ENCODE measurements at places on chromosomes 7 and 10.

- no peak for DNase-seq
Observed at GRCh38 chr10:96287392-96288105, 16.2 kb upstream of the BLNK start.

GRCh38 chr10:113384181-113384580 lies 168.7 kb upstream of the HABP2 start:
- DNase-seq: no peak

GRCh38 chr7:84701524-84702306 lies 485.1 kb downstream of the SEMA3D start:
- DNase-seq: no peak

DNA sequence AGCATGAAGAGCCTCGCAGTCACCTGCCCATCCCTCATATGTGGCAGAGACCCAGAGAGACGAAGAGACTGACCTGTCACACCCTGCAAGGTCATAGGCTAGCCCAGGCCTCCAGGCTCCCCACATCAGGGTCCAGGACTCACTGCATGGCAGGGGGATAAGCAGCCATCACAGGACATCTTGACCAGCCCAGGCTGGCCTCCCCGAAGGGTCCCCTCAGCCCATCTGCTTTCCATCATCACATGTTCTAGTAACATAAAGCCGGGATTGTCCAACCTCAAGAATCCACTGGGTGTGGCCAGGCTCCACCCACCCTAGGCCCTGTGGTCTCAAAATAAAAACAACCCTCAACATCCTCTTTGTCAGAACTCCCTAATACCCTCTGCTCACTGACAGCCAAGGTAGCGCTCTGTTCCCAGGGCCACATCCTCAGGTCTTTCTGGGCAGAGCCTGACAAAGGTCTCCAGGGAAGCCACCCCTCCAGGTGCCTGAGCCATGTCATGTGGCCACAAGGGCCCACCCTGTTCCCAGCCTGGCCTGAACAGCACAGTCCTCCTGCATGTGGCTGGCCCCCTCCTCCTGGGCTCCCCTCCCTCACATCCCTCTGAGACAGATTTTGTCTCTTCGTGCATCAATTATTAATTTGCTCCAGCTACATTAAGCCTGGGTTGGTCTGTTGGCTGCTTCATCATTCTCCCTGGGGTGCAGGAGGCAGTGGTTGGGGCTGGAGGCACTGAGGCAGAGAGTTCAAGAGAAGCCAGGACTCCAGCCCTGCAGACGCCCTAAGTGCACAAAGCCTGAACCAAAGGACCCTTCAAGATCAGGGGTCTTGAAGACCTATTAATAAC lies 131.8 kb upstream of the UNC5B start:
- DNase-seq: no peak

DNA sequence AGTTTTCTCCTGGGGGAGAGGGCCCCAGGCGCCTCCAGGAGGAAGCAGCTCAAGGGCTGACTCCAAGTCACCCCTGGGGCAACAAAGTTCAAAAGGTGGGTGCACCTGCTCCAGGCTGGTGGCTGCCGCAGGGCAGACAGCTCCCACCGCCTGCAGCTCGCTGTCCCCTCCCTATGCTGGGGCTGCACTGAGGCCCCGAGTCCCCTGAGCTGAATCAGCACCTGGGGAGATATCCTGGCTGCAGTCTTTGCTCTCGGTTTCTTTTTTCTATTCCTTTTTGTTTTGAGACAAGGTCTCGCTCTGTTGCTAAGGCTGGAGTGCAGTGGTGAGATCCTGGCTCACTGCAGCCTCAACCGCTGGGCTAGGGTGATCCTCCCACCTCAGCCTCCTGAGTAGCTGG lies 183.4 kb downstream of the DNAJB6 start:
- no peak for DNase-seq

DNA sequence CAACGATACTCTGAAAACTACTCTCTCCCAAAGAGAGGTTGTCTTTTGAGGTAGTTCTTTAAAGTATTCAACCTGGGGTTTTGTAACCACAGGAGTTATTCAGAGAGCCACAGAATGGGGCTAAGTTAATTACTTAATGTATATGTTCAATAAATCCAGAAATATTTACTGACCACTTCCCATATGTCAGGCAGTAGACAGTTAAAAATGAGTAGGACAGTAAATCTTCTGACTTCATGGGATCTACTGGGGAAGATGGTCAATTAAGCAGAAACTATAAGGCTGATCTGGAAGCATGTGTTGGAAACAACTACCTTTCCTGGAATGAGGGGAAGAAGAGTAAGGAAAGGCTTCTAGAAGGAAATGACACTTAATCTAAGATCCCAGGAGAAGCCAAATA lies 167.7 kb downstream of the MAGI2 start:
- DNase-seq: no peak

DNA sequence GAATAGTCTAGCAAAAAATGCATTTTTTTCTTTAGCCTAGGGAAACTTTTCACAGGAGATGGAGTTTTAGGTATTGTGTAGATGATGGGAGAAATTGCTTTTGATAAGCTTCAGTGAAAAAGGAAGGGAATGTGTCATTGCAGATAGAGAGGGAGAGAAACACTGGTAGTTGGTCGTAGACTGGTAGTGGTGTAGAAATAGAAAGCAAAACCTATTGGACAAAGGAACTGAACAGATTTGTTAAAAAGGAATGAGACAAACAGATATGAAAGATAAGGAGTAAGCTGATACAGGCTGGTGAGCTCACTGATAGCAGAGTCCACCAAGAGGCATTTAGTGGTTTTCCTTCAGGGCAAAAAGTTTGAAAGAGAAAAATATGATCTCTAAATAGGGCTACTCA lies 94.3 kb downstream of the ZEB1 start:
- no peak for DNase-seq

DNA sequence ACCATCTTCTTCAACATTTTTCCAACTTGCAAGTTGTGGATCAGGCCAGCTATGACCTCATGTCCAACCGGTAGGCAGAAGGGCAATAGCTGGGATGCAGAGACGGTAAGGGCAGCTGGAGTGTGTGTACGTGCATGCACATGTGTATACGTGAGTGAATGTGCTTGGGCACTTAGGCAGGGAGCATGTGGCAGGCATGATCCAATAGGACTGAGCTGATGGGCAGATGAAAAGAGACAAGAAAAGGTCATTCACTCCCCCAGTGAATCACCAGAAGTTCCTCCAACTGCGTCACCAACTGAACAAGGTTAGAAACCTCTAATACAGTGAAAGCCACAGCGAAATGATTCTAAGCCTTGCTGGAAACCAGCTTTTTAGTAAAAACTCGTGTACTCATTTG lies 176.1 kb downstream of the FGFR2 start:
- DNase-seq: no peak

DNA sequence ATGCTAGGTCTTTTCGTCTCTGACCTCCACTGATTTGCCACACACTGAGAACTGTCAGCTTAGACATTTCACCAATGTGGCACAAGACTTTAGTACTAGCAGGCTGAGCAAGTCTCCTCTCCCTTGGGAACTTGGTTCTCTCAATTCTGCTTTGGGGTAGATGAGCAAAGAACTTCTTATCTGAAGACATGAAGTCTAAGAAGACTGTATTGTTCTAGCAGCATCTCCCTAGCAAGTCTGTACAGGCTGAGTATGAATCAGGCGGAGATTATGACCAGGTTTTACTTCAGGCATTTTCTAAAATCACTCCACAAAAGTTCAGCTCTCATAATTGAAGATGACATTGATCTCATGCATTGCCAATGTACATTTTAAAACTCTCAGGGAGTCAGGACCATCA lies 23.8 kb upstream of the STN1 start:
- no peak for DNase-seq

- no peak for DNase-seq
Observed at GRCh38 chr7:44678471-44679179, 70.0 kb upstream of the ZMIZ2 start.

GRCh38 chr10:108598831-108599230 lies 1324.5 kb downstream of the XPNPEP1 start:
- no peak for DNase-seq

DNA sequence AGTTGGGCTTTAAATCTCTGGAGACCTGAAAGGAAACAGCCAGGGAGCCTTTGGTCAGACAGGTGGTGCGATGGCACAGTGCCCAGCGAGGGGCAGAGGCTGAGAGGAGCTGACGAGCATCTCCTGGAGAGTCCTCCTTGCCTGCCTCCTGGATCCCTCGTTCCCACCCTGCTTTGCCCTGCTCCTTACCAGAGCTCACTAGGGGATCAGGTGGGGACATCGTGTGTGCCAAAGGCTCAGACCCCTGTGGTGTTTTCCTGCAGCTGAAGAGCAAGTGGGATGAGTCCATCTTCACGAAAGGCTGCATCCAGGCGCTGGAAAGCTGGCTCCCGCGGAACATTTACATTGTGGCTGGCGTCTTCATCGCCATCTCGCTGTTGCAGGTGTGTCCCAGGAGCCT lies 21.8 kb upstream of the SH2D4B start:
- DNase-seq: no peak

DNA sequence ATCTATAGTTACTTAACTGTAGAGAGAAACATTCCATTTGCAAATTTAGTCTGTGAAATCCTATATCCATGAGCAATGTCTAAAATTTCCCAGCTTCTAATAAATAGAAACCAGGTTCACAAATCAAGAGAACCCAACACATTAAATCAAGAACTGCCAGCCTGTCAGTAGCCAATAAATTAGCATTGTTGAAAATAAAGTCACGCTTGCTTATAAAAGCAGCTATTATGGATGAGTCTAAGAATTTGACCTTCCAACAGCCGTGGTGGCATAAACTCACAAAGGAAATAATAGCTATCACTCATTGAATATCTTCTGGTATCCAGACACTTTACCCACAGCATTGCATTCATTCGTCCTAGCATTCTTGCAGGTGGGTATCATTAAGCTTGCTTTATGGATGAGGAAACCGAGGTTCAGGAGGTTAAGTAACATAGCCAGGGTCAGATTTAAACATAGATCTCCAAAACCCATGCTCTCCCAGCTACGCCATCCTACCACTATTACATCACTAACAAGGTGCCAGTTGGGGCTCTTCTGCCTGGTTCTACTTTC lies 260.1 kb upstream of the YAE1 start:
- DNase-seq: no peak

- no peak for DNase-seq
Observed at GRCh38 chr7:50145801-50146338, 52.8 kb upstream of the ZPBP start.

- no peak for DNase-seq
Observed at GRCh38 chr10:45373576-45374349, at the start of gene ALOX5. Gene ALOX5 (plus strand): TSS chr10:45374216. CDS start chr10:45374280, 64 bp downstream.

DNA sequence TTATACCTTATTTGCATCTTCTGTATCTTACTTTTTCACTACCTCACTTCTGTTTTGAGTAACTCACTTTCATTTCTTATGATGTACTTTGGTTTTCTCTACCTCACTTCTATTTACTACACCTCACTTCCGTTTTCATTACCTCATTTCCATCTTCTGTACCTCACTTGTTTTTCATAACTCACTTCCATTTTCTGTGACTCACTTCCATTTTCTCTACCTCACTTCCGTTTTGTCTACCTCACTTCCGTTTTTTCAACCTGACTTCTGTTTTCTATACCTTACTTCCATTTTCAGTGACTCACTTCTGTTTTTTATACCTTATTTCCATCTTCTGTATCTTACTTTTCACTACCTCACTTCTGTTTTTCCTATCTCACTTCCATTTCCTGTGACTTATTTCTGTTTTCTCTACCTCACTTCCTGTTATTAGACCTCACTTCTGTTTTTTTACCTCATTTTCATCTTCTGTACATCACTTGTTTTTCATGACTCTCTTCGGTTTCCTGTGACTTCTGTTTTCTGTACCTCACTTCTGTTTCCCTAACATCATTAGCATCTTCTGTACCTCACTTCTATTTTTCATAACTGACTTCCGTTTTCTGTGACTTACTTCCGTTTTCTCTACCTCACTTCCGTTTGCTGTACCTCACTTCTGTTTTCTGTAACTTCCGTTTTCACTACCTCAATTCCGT lies 493.1 kb upstream of the AKR1E2 start:
- no peak for DNase-seq

GRCh38 chr7:108360058-108360800 lies 96.0 kb downstream of the NRCAM start:
- DNase-seq: no peak

DNA sequence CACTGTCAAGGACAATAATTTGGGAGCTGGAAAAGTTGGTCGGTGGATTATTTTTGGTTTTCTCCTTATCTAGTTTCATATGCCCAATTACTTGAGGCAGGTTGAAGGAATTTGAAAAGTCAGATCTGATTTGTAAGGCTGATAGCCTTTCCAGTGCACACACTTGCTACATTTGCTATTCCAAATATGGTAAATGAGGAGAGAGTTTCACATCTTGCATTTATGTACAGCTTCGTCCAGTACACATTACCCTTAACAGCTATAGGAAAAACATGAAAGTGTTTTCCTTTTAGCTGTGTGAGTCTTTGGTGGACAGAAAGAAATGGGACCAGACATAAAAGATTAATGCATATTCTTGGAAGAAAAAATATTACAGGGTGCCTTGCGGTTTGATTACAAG lies 201.8 kb downstream of the CELF2 start:
- no peak for DNase-seq

GRCh38 chr7:55623617-55624016 lies 51.3 kb upstream of the VOPP1 start:
- no peak for DNase-seq

GRCh38 chr10:78706726-78707540 lies 361.8 kb upstream of the ZMIZ1 start:
- no peak for DNase-seq

- DNase-seq: no peak
Observed at GRCh38 chr7:2445898-2446555, 30.2 kb downstream of the GRIFIN start.

GRCh38 chr10:130745251-130745650 lies 566.3 kb downstream of the TCERG1L start:
- DNase-seq: no peak

DNA sequence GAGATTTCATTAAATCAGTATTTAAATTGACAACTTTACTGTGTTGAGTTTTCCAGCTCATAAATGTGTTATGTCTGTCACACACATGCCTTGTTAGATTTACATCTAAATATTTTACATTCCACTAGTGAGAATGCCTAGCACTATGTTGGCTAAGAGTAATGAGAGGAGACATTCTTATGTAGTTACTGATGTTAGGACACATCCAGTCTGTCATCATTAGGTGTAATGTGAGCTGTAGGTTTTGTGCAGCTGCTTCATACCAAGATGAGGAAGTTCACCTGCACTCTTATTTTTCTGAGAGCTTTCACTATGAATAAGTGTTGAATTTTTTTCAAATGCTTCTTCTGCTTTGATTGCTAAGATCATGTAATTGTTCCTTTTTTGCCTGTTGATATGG lies 218.0 kb upstream of the IGFBP3 start:
- DNase-seq: no peak

- DNase-seq: peak; percentile 87
Observed at GRCh38 chr7:2558629-2559282, at the start of gene IQCE. Gene IQCE (plus strand): TSS chr7:2558979. CDS start chr7:2559182, 203 bp downstream.
